ENCODE measurements at places on chromosomes 2 and 18. TPM values are rescaled to one million over a fixed set of nuclear protein-coding genes. Genes with fewer than 3 reads are reported as not detected.

The WNT6 gene
- total RNA-seq = not detected

The GPBAR1 gene
- 0.58 TPM for total RNA-seq

The CFC1 gene
- total RNA-seq = not detected

The CYP27A1 gene
- not detected for total RNA-seq
